Stimulated activated CD4-positive, alpha-beta T cell treated with anti-CD3 and anti-CD28 coated beads, Interleukin-15, amount 100 ng/mL, for 48 hours (primary cell): ENCODE measurements at places on chromosomes 6 and 20.

- DNase-seq: no peak
Measured at GRCh38 chr20:50538276-50538675, 28.1 kb downstream of the PTPN1 start.

- no peak for DNase-seq
Measured at GRCh38 chr20:24745617-24746350, 203.3 kb upstream of the CST7 start.

GRCh38 chr20:40339661-40340449 is 349.2 kb downstream of the MAFB start:
- DNase-seq: no peak

DNA sequence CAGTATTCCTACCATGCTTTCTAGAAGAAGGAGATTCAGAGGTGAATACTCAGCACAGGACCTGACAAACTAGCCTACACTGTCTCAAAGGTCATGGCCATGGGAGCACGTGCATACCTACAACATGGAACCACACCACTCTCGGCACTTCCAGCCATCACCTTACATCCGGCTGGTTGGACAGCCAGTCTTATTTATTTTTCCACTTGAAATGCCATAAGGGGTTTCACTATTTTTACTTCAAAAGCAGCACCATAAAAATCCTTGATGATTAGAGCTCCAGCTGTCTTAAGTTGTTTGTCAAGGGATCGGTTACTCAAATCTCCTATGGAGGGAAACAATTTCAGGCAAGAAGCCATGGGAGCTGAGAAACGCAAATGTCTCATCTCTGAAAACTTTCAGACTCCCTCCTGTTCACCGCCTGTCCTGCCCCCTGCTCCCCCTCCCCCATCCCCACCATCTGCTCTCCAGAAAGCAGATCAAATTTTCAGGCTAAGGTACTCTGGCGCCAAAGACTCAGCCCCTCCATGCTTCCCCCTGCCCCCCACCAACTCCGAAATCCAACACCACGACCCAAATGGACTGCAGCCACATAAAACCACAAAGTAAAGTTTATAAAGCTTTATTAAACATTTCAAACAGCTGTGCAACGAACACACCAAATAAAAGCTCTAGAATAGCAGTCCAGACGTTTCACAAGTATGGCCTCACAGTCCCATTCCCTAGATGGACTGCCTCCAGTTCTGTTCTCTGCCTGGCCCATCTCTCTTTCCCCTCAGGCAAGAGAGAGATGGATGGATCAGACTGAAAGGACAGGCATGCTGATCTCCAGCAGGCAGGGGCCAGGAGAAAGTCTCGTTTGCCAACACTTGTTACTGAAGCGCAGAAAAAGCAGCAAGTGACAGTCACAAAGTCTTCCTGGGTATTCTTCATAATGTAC is 4.0 kb upstream of the NNAT start:
- no peak for DNase-seq

- DNase-seq: no peak
Measured at GRCh38 chr6:56172144-56172543, 75.2 kb downstream of the COL21A1 start.
